Hematopoietic multipotent progenitor cell treated with erythropoietin and hydrocortisone succinate and interleukin-3 and kit ligand, for 6 days (in vitro differentiated cells): ENCODE measurements at places on chromosomes 6 and 20.

- DNase-seq, result peak; percentile 51
Measured at GRCh38 chr6:13767121-13767808, 47.1 kb downstream of the MCUR1 start.

GRCh38 chr6:106772270-106773142 lies 143.1 kb downstream of the QRSL1 start:
- no peak for DNase-seq

- peak; percentile 93 for DNase-seq
Measured at GRCh38 chr6:1070085-1070521, 241.8 kb upstream of the FOXQ1 start.

DNA sequence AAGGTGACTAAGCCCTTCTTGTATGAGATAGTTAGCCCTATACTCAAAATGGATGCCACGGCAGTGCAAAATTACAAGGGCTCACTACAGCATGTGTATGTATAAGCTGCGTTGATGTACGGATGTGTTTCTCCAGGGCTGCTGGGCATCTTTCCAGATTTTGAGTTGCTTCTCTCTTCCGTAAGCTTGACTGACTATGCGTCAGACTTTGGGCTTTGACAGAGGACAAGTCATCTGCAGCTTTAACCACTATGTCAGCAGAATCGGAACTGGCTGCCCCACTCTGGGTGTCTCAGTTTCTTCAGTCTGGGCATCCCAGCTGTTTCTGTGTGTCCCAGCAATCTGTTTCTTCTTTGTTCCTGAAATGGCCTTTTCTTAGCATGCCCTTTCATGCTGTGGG lies 241.6 kb downstream of the BTBD3 start:
- no peak for DNase-seq

DNA sequence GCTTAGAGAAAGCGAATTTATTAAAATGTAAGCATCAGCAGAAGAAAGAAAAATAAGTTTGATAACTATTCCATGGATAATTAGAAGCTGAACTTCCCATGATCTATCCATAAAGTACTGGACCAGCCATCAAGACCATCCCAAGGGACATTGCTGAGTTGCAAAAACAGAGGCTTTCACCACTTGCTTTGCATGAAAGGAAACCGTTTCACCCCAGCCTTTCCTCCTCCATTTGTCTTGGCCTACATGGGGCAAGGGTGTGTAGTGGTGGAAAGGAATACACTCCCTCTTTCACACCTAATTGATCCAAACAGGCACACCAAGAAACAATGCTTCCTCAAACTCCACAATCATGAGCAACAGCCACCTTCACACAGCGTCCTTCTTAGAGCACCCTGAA lies 10.4 kb downstream of the HIVEP2 start:
- DNase-seq, result no peak

DNA sequence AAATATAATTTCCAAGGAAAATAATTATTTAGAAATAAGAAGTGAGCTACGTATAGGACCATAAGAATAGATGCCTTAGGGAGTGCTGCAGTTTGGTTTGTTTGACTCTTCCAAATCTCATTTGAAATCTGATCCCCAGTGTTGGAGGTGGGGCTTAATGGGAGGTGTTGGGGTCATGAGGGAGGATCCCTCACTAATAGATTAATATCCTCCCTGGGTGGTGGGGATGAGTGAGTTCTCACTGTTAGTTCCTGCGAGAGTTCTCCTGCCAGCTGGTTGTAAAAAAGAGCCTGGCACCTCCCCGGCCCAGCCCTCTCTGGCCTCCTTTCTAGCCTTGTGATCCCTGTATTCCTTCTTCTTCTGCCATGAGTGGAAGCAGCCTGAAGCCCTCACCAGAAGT lies 69.3 kb downstream of the RCAN2 start:
- DNase-seq, result no peak

GRCh38 chr6:164273491-164273890 lies 859.0 kb downstream of the QKI start:
- DNase-seq, result no peak

- no peak for DNase-seq
Measured at GRCh38 chr20:5779071-5779900, 29.1 kb downstream of the SHLD1 start.

DNA sequence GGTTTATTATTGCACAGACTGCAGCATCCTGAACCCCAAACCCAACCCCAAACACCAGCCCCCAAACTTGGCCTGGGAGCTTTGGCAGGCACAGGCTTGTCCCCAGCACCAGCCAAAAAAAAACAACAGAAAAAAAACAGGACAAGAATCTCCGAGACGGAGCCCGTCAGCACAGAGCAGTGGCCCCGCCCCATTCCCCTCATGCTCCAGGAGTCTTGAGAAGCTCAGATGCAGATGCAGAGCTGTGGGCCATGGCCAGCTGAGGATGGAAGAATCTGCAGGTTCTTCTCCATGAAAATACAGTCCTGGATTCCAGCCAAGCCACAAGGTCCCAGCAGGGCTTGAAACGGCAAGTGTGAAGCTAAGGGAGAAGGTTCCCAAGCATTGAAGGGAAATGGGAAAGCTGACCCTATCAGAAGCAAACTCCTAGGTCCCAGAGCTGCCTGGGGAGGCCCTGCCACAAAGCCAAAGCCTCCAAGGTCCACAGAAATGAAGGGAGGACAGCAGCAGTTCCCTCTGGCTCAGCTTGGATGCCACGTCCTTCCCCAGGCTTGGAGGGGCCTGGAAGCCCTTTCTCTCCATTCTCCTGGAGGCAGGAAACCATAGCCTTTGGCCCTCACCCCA lies 75.2 kb downstream of the JPH2 start:
- DNase-seq, result no peak

DNA sequence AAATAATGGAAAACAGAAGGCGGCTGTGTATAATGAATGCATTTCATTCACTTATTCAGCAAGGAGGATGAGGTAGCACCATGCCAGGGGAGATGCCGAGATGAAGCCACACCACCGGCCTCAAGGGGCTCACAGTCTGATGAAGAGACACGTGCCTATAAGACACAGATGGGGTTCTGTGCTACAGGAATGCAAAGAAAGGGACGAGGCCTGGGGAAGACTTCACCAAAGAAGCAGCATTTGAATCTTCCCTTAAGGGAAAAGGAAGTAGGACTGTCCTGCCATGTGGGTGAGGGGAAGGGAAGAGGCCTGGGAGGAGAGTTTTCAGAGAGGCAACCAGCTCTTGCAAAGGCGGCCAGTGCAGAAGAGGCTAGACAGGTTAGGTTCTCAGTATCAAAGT lies 98.9 kb downstream of the PSMG4 start:
- DNase-seq, result no peak

GRCh38 chr6:65259059-65259458 lies 448.0 kb downstream of the EYS start:
- DNase-seq, result no peak

- no peak for DNase-seq
Measured at GRCh38 chr20:48295445-48295903, 510.2 kb upstream of the SULF2 start.

DNA sequence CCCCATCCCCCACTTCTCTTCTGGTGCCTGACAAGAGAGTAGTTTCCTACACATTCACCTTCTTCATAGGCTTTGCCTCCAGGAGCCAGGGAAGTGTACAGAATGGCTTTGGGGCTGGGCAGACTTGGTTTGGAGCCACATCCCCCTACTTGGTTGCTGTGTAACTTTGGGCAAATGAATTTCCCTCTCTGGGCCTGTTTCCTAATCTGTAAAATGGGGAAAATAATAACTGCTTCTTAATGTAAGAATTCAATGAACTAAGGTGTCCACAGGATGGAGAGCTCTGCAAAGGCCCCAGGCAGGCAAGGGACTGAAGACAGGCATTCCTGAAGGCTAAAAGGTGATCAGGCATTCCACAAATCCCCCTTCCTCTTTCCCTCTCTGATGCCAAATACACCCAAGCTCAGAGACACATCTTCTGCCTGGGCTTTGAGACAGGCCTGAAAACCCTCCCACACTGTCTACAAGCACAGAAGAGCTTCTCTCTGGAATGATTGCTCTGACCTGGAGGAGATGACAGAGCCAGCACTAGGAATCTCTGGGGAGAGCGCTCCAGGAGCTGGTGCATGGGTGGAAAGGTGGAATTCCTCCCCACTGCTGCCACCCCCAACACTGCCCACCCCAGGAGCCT lies 6.9 kb upstream of the C20orf203 start:
- DNase-seq, result no peak

- peak; percentile 29 for DNase-seq
Measured at GRCh38 chr6:44113414-44113813, 13.8 kb downstream of the MRPL14 start.

GRCh38 chr6:160178271-160178670 lies 56.7 kb downstream of the SLC22A1 start:
- DNase-seq, result no peak

- DNase-seq, result peak; percentile 34
Measured at GRCh38 chr6:23414051-23414445, 712.0 kb upstream of the NRSN1 start.

DNA sequence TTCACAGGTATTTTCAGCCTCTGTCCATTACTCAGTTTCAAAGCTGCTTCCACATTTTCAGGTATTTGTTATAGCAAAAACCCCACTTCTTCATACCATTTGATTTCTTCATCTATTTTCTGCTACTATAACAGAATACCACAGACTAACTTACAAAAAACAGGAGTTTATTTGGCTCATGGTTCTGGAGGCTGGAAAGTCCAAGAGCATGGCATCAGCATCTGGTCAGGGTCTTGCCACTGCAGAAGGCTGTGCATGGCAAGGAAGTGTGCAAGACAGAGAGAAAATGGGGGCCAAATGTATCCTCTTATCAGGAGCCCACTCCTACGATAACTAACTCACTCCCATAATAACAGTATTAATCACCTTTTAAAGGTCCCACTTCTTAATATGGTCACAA lies 82.8 kb upstream of the FOXA2 start:
- no peak for DNase-seq

DNA sequence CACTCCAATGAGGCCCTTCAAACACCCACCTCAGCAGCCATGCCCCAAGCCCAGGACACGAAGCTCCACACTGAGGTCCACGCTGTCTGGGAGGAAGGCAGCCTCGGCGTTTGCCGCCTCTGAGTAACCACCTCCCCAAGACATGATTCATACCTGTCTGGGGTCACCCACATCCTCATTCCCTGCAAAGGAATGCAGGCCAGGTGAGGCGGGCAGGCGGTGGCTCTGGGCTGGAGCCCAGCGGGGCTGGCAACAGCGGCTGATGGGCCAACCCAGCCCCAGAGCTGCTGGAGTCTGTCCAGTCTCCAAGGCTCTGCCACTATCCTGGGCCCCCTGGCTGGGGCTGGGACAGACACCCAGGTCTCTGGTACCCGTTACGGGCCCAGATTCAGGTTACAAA lies 14.8 kb downstream of the PMEPA1 start:
- no peak for DNase-seq

GRCh38 chr6:1609041-1609647 lies 571 bp upstream of the FOXC1 start:
- DNase-seq, result no peak

GRCh38 chr6:127792616-127793015 lies 108.2 kb downstream of the THEMIS start:
- DNase-seq, result no peak

- peak; percentile 32 for DNase-seq
Measured at GRCh38 chr20:5046656-5047339, 45.5 kb upstream of the SLC23A2 start.

DNA sequence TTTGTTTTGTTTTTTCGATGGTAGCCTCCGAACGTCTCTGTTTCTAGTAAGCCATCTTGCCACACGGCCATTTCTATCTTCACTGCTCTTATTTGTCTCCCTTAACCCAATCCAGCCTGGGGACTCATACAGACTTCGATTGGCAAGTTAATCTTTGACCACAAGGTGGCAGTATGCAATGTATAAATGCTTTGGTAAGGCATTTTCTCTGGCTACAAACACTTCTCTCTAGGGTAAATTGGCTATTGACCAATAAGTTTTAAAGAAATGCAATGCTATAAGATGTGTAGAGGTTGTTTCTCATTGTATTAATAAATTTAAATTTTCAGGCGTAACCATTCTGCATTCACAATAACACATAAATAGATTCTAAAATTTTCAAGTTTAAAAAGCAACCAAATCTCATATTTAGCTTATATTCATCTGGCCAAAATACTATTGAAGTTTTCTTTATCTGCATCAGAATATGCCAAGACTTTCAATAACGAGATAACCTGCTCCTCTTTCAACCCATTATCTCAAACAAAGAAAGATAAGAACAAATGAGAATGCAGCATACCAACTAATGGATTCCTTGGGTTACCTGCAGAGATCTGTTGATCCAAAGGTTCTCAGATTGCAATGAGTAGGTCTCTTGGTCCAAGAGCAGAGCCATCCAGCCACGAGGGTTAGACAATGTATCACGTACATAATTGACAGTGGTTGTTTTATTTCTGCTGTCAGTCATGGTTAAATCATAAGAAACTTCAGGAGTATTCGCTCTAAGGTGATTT lies 231.9 kb downstream of the PKHD1 start:
- DNase-seq, result peak; percentile 90

GRCh38 chr6:66605971-66606370 lies 898.9 kb upstream of the EYS start:
- DNase-seq, result no peak

DNA sequence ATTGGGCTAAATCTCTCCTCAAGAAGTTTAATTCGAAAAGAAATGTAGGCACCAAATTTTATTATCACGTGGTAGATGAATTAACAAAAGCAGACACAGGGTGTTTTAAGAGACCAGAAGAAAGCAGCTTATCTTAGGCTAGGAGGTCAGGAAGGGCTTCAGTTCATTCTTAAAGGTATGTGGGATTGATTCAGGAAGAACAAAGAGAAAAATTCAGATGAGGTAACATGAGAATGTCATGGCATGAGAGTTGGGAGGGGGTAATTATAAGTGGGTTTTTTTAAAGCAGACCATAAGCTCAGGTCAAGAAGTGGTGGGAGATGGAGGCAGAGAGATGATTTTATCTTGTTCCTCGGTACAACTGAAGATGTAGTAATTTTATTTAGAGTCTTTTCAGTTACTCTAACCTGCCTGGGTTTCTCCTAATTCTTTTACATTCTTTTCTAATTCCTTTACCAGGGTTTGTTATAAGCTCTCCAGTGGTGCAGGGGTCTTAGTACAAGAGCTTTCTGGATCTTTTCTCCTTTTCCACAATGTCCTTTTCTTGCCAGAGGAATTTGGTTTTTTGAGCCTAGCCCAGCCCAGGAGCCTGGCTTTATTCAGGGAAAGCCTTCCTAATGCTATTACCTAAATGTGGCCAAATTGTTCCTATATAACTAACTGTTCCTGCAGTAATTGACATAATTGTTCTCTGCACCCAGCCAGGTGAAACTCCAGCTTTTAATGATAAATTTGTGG lies 474.1 kb upstream of the BTBD3 start:
- no peak for DNase-seq

DNA sequence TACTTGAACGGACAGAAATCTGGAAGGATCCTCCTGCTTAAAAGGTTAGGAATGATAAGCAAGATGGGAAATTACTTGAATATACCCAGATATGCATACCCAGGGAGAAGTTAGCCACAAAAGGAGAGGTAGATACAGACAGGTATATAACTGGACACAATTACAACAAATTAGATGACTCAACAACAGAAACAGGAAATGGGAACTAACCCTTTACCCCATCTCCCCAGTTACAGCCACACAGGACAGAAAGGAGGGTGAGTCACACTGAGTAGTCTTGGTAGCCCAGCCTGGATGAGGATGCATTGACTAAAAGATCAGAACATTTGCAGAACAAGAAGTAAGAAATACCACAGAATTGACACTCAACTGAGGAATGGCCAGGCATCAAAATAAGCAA lies 61.2 kb downstream of the C6orf52 start:
- DNase-seq, result peak; percentile 54
